ENCODE measurements at places on chromosomes 5 and 9.

GRCh38 chr5:115758356-115758755 is 58.1 kb downstream of the CDO1 start:
- no peak for DNase-seq

DNA sequence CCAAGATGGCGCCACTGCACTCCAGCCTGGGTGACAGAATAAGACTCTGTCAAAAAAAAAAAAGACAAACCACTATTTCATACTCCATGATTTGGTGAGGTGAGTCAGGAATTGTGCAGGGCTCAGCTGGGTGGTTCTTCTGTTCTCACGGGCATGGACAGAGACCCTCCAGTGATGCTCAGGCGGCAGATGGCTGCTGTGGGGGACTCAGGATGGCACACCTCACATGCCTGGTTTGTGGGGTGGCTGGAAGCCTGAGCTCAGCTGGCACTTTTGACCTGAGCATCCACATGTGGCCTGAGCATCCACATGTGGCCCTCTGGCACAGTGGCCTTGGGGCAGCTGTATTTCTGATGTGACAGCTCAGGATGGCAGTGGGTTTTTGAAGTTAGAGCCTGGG is 217.2 kb downstream of the IRX2 start:
- no peak for DNase-seq

DNA sequence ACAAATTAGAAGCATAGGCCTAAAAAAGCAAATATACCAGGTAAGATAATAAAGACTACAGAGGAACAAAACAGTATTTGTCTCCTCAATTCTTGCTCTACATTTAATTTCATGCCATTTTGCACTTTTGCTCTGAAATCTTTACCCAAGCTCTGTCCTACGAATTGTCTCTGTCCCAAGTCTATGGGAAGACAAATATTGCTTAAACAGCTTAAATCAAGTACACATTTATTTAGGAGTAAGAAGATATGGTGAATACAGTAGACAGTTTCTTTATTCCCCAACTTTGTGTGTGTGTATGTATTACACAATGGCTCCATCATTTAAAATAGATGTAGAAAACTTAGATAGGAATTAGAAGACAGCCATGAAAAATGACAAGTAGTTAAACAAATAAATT is 163.5 kb upstream of the POU5F2 start:
- DNase-seq: no peak

DNA sequence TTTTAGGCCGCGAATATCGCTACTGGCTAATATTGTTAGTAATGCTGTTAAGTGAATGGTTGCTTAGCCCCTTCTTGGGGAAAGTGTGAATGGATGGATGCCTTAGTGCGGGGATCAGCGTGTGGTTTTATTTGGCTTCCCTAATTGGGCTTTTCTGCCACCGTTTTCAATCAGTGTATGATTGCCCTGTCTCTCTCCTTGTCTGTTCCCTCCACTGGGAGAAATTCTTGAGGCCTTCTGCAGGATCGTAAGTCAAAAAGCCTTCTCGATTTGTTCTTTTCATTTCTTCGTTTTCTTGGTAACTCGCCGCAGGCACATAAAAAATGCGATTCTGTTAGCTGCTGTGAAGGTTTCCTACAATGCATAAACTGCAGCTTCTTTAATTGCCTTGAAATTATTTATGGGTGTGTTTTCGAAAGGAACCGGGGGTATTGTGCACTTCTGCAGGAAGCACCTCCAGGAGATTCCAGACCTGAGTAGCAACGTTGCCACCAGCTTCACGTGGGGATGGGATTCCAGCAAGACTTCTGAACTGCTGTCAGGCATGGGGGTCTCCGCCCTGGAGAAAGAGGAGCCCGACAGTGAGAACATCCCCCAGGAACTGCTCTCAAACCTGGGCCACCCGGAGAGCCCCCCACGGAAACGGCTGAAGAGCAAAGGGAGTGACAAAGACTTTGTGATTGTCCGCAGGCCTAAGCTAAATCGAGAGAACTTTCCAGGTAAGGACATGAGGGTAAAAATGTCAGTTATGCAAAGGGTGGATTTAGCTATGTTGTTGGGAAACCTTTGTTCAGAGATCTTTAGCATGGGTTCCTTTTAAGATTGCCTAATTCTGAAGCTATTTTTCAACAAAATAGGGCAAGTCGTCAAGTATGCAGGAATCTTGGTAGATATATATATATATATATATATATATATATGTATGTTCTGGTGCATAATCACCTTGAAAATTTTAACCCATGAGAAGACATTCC is 700 bp downstream of the SKP2 start:
- DNase-seq: no peak

DNA sequence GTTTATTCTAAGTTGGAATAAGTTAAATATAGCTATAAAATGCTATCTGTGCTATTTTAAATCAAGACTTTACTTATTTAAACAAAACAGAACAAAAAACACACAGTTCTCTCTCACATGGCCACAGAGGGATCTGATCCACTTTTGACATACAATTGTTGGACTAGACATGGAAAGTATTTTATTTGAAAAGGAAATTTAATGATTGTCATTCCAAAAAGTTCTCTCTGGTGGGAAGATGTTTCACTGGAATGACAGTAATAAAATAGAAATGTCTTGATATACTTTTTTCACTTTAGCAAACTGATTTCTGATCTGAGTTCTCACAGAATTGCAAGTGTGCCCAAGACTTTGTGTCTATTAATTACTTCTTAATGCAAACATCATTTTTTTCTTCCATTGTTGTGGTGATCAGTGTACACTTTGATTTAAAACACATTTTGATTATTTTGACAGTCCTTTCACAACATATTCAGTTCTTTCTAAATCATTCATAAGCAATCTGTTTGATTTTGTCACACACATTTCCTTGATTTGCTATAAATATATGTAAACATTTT is 30.1 kb upstream of the MINAR2 start:
- no peak for DNase-seq

DNA sequence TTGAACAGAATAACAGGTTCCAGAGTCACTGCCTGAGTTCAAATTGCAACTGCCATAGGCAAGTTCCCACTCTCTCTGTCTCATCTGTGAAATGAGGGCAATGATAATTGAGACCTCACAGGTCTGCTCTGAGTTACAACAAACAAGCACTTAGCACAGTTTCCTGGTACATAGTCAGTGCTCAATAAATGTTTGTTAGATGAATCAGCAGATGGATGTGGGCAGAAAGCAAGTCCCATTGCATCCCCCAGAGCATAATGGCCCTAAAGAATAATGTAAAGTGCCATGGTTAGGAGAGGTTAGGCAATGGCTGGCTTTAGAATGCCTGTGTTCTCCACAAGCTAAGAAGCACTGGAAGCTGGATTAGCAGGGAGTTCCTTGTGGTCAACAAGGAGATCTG is 136.5 kb upstream of the LARP1 start:
- DNase-seq: no peak

DNA sequence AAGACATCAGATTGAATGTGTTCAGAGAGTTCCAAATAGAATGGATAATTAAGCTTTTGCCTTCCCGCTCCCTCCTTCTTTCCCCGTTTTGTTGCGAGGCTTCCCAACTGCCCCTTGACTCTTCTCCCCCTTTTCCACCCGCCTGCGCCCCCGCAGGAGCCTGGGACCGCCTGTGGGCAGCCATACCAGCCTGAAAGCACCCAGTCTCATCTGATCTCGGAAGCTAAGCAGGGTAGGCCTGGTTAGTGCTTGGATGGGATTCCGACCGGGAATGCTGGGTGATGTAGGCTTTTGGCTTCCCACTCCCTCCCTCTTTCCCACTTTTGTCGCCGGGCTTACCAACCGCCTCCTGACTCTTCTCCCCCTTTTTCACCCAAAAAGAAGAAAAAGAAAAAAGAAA is 6.8 kb upstream of the HSD17B4 start:
- no peak for DNase-seq
